ENCODE measurements at places on chromosomes 12 and 14.

- DNase-seq = no peak
Observed at GRCh38 chr14:105340821-105341733, 26.5 kb downstream of the PACS2 start.

GRCh38 chr12:107607464-107608392 lies 77.9 kb upstream of the PWP1 start:
- DNase-seq = peak; percentile 71

DNA sequence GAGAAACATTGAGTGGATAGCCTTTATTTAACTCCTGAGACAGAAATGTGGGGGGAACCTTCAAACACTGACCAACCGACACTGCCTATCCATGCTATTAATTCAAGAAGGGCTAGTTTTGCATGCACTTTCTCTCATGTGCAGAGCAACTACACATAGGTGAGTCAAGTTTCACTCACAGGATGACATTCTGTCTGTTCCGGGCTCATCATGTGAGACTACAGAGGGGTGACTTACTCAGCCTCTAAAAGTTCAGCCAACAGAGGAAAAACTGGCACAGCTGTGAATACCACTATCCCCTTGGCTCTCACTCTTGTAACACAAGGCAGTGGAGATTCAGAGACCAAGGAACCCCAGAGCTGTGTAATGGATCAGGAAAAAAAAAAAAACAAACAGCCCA lies 13.3 kb downstream of the BEST3 start:
- no peak for DNase-seq

DNA sequence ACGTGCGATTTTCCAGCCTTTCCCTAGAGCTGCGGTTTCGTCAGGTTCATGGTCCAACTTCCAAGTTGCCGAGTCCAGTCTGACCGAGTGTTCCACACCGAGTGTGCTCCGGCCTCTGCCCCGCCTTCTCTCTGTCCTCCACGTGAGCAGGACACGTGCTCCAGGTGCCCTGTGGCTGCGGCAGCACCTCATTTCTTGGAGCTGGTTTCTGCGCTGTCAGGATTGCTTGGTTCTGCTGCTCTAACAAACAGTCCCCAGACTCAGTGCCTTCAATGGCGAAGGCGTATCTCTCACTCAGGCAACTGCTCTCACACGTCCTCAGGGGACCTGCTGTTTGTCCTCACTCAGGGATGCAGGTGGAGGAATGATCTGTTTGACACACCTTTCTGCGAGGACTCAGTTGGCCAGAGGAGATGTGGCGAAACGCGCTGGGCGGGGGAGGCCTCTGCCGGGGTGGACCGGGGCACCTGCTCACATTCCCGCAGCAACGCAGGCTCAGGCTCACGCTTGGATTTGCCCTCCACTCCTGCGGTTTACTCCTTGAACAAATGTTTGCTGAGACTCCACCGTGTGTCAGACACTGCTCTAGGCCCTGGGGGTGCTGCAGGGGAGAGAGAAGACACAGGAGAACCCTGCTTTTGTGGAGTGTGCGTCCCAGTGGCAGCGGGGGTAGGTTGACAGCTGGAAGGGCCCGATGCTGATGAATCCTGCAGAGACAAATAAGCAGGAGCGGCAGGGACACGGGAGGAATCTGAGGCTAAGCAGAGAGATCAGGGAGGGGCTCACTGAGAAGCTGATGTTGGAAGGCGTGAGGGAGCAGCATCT lies 63.4 kb upstream of the FBRSL1 start:
- no peak for DNase-seq

- no peak for DNase-seq
Observed at GRCh38 chr12:67664171-67664570, 15.6 kb downstream of the DYRK2 start.

DNA sequence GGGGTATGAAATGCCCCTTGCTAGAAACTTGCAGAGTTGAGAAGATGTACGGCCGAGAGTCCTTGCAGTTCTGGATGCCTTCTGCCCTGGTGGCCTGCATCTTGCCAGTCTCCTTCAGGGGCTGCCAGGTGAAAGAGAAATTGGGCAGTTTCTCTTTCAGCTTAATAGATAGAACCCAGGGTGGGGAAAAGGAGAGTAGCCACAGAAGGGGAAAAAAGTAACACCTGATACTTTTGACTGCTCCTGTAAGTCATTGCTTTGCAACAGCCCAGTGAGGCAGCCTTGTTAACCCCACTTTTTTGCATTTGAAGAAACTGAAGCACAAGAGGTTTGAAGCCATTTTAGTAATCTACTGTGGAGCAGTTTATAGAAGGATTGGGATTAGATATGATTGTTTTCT lies 27.6 kb downstream of the TDP1 start:
- DNase-seq = no peak

DNA sequence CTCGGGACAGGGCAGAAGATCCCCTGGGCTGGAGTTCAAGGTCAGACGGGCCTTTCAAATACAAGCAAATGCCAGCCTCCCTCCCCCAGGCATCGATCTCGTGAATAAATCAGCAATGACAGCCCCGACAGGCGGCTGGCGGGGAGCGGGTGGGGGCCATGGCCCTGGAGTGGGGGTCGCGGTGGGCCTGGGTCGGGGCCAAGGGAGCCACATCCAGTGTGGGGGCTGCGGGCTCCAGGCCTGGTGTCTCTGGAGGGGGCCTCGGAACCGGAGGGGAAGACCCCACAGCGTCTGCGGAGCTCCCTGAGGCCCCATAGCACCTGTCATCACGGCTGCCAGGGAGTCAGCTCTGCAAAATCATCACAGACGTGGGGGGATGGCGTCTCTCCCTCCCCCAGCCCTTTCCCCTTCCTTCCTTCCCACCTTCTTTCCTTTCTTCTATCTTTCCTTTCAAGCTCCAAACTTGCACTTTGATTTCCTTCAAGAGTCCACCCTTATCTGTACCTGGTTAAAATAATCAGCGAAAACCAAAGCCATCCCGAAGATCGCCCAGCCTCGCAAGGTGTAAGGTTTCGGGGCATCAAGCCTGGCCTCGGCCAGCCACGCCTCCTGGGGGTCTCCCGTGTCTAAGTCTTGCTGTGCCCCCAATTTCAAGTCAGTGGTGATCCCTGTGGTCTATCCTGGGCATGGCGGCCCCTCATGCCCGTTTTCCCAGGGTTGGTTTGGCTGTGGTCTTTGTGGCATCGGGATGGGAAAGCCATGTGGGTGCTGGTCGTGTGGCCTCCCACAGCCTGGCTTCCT lies 92.1 kb downstream of the NOC4L start:
- DNase-seq = no peak

GRCh38 chr12:77644915-77645605 lies 185.6 kb upstream of the NAV3 start:
- no peak for DNase-seq

- no peak for DNase-seq
Observed at GRCh38 chr12:19430988-19431387, 8.3 kb upstream of the AEBP2 start.

- DNase-seq = no peak
Observed at GRCh38 chr12:69714542-69714941, 15.4 kb upstream of the BEST3 start.

GRCh38 chr14:86539361-86540070 lies 1009.6 kb downstream of the FLRT2 start:
- DNase-seq = no peak

Measured in H4 (cell line).